Left cardiac atrium (tissue), 4 donors: ENCODE measurements at places on chromosomes 4 and X. TPM values are rescaled to one million over a fixed set of nuclear protein-coding genes. Genes with fewer than 3 reads are reported as not detected.

MMGT1 gene
- 27.2 TPM for total RNA-seq

YY2 gene
- 0.79 TPM for total RNA-seq

PROM1 gene
- 5.8 TPM for total RNA-seq

SPOCK3 gene
- total RNA-seq: not detected

PITX2 gene
- 22.4 TPM for total RNA-seq

TMEM150C gene
- total RNA-seq: 12.8 TPM

TBX22 gene
- 0.29 TPM for total RNA-seq

HTRA3 gene
- total RNA-seq: 48.5 TPM

GYPA gene
- not detected for total RNA-seq

PTCHD1 gene
- total RNA-seq: 0.03 TPM

CT45A5 gene
- not detected for total RNA-seq

CXCL5 gene
- 0.18 TPM for total RNA-seq

NRK gene
- 0.44 TPM for total RNA-seq

USP26 gene
- total RNA-seq: not detected

RRH gene
- total RNA-seq: not detected

PLP1 gene
- 16.0 TPM for total RNA-seq

NXF2 gene
- total RNA-seq: not detected

PSAPL1 gene
- total RNA-seq: not detected

CWH43 gene
- not detected for total RNA-seq

HSD17B10 gene
- total RNA-seq: 106 TPM

TMEM271 gene
- not detected for total RNA-seq
